ENCODE measurements at places on chromosomes 5 and 9. TPM values are rescaled to one million over a fixed set of nuclear protein-coding genes. Genes with fewer than 3 reads are reported as not detected.

Gene IFNK
- total RNA-seq = not detected

Gene ALDH1A1
- total RNA-seq = 101 TPM

DNA sequence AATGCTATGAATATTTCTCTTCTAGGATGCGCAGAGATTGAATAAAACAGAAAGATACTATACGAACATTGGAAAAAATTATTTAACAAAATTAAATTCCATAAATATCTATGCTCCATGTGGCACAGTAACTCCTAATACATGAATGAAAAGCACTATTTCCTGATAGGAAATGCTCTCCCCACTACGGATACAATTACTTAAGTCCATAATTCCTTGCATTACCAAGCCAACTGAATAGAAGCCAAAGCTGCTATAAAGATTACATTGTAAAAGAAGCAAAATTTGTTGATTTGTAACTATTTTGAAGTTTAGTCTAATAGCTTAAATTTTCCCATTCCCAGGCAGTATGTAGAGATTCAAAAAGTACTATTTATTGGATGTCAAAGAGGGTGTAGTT lies 61.8 kb upstream of the SNX2 start:
- no peak for DNase-seq

DNA sequence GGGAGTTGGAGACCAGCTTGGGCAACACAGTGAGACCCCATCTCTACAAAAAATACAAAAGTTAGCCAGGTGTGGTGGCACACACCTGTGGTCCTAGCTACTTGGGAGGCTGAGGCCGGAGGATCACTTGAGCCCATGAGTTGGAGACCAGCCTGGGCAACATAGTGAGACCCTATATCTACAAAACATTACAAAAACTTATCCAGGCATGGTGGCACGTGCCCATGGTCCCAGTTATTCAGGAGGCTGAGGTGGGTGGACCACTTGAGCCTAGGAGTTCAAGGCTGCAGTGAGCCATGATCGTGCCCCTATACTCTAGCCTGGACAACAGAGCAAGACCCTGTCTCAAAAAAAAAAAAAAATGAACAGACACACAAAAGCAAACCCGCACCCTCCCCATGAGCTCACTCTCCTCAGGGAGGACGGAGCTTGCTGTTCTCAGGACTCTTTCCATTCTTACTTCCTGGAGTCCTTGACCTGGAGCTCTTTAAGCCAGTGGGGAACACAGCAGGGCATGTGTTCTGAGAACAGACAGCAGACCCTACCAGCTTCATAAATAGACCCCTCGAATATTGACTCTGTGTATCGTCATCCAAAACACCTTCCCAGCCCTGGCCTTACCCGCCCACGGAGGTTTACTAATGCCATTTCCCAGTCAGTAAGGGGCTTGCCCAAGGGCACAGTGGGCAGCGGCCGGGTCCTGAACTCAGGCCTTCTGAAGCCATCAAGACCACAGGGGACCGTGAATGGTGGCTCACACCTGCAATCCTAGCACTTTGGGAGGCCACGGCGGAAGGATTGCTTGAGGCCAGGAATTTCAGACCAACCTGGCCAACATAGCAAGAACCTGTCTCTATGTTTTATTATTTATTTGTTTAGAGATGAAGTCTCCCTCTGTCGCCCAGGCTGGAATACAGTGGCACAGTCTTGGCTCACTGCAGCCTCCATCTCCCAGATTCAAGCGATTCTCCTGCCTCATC lies 11.1 kb downstream of the PTGES2 start:
- no peak for DNase-seq

GRCh38 chr5:100424787-100425186 lies 110.4 kb upstream of the FAM174A start:
- DNase-seq = no peak

DNA sequence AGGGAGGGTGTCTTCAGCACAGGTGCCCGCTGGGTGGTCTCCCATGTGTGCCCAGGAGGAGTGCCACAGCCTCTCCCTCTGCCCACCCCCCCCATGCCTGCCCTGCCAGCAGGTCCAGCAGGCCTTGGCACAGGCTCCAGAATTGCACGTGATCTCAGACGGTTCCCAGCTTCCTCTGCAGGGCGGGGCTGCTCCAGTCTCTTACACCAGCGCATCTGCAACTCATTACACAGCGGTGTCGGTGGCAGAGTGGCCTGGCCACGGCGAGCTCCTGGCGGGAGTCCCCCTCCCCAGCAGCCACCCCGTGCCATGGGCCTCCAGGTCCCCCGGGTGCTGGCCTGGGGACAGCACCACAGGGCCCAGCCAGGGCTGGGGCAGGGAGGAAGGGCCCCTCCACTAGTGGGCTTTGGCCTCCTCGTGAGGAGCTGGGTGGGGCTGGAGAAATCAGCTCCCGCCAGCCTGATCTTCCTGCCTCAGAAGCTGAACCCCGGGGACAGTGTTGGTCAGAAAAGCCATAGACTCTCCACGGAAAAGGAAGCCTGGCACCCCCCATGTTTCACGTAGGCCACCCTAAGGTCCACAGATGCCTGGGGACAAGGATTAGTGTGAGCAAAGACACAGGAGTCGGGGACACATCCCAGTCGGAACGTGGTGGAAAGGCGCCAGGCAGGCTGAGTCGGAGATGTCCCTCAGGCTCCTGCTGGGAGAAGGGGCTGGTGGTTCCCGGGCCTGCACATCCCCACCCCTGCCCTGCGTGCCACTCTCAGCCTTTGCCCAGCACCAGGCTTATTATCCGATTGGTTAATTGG lies 40.2 kb downstream of the RXRA start:
- peak; percentile 67 for DNase-seq

Measured in thoracic aorta (tissue), 2 donors.